ENCODE measurements at places on chromosomes 5 and 9. TPM values are rescaled to one million over a fixed set of nuclear protein-coding genes. Genes with fewer than 3 reads are reported as not detected.

The FAM221B gene
- not detected for total RNA-seq

The SLC22A4 gene
- 3.9 TPM for total RNA-seq

The TMEM171 gene
- 26.5 TPM for total RNA-seq

The MCTP1 gene
- total RNA-seq: 86.0 TPM

The SUSD1 gene
- 35.0 TPM for total RNA-seq

The AFAP1L1 gene
- 102 TPM for total RNA-seq

The FBXW5 gene
- total RNA-seq: 115 TPM

The ABLIM3 gene
- total RNA-seq: 47.9 TPM

The GPR21 gene
- 1.8 TPM for total RNA-seq

The PCDHGA12 gene
- 10.8 TPM for total RNA-seq

The SPINK6 gene
- total RNA-seq: not detected

The CYLC2 gene
- total RNA-seq: not detected

The ACOT12 gene
- total RNA-seq: not detected

The NR2F1 gene
- total RNA-seq: 39.2 TPM

The SAPCD2 gene
- 36.7 TPM for total RNA-seq

The NELFB gene
- 52.3 TPM for total RNA-seq

The PCDHA11 gene
- under 0.01 TPM for total RNA-seq

The CCDC107 gene
- 7.0 TPM for total RNA-seq

The WDR38 gene
- total RNA-seq: not detected

The ITGA1 gene
- 3.5 TPM for total RNA-seq

The GFI1B gene
- total RNA-seq: not detected
